ENCODE measurements at places on chromosomes 3 and 15. TPM values are rescaled to one million over a fixed set of nuclear protein-coding genes. Genes with fewer than 3 reads are reported as not detected.

PLSCR2 gene
- total RNA-seq, result not detected

GRCh38 chr15:74400915-74401757 lies 32.6 kb downstream of the SEMA7A start:
- no peak overlapping the region for H3K4me3 ChIP-seq
- no peak overlapping the region for H3K27ac ChIP-seq
- DNase-seq, result no peak
- H3K4me1 ChIP-seq, result peaks cover 5% of the 10 kb centered on the region
- no peaks in the 10 kb centered on the region for H3K27me3 ChIP-seq

GRCh38 chr3:196225763-196226364 lies 9.5 kb downstream of the SLC51A start:
- H3K36me3 ChIP-seq, result no peaks in the 10 kb centered on the region
- H3K4me1 ChIP-seq, result no peaks in the 10 kb centered on the region
- no peak overlapping the region for H3K4me3 ChIP-seq
- H3K27ac ChIP-seq, result no peak overlapping the region
- no peak for DNase-seq

- H3K36me3 ChIP-seq, result no peaks in the 10 kb centered on the region
- H3K4me1 ChIP-seq, result no peaks in the 10 kb centered on the region
- no peak overlapping the region for H3K4me3 ChIP-seq
- no peaks in the 10 kb centered on the region for H3K27me3 ChIP-seq
These were observed 481.4 kb upstream of the ALCAM start for GRCh38 chr3:104885214-104885814.

CLCN2 gene
- total RNA-seq, result 14.7 TPM

GOLGA6B gene
- not detected for total RNA-seq

GOLGA8H gene
- 1.00 TPM for total RNA-seq

GRCh38 chr3:95319921-95320494 lies 1257.1 kb downstream of the NSUN3 start:
- no peaks in the 10 kb centered on the region for H3K36me3 ChIP-seq
- DNase-seq, result no peak
- H3K27me3 ChIP-seq, result no peaks in the 10 kb centered on the region
- no peaks in the 10 kb centered on the region for H3K4me1 ChIP-seq
- no peak overlapping the region for H3K4me3 ChIP-seq

DNA sequence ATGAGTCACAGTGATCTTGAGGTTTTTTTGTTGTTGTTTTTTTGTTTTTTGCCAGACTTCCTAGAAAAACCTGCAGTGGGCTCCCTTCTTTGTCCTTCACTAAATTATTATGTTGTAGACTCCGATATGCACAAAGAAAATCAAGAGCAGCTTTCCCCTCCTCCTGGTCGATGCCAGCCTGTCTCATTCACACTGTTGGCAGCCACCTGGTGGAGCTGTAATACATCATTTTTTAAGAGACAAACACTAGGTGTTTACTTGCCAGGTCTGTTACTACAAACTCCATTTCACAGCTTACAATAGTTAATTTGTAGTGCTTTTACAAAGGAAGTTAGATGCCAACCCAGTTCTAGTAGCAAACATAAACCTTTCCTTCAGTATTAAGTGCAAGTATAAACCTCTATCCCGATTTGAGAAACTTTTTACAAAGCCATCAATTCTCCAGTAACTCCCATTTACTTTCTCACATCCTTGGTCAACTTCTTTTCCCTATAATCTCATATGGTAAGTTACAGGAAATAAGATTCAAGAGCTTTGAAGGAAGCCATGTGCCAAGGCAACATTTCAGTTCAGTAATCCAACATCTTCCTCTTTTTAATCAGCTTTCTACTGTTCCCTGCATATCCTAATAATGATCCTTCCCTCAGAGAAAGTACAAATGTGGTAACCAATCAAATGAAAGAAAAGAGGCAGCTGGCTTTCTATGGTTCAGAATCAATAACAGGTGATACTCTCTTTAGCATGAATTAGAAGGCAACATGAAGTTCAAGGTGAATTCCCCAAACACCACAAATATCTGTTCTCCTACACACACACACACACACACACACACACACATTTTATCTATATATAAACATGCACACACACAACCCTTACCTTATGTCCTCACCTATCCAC lies 14.0 kb downstream of the AAGAB start:
- no peak overlapping the region for H3K27ac ChIP-seq
- no peaks in the 10 kb centered on the region for H3K36me3 ChIP-seq
- DNase-seq, result no peak
- no peak overlapping the region for H3K4me3 ChIP-seq
- peaks cover 10% of the 10 kb centered on the region for H3K4me1 ChIP-seq

- H3K4me1 ChIP-seq, result no peaks in the 10 kb centered on the region
- no peaks in the 10 kb centered on the region for H3K27me3 ChIP-seq
- H3K36me3 ChIP-seq, result no peaks in the 10 kb centered on the region
- H3K27ac ChIP-seq, result no peak overlapping the region
- no peak for DNase-seq
These were observed 127.8 kb upstream of the P2RY1 start for GRCh38 chr3:152706991-152707713.

SLC2A2 gene
- total RNA-seq, result not detected

DNA sequence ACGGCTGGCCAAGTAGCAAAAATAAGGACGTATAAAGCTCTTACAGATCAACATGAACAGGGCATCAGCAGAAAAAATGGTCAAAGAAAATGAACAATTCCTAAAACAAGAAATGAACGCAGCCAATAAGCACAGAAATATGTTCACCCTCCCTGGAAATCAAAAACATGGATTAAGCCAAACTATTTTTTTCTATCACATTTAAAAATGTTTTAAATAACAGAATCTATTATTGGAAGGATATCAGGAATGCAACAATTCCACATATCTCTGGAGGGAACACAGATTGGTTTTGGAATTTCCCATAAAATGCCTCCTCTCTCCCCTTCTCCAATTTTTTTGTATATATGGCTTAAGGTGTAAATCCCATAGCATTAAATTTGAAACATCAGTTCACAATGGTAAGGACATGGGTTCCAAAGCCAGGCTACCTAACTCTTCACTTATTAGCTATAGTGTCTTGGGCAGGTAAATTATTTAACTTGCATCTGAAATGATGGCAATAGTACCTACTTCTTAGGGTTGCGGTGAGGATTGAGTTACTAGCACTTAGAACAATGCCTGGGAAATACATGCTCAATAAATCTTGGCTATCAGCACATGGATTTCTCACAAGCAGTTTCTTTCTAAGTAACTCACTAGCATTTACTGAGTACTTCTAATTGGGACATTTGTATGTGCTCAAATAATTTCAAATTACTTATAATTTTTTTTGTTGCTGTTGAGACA lies 10.1 kb downstream of the UACA start:
- no peak overlapping the region for H3K27ac ChIP-seq
- no peak for DNase-seq
- H3K27me3 ChIP-seq, result no peaks in the 10 kb centered on the region
- H3K4me3 ChIP-seq, result no peak overlapping the region

DNA sequence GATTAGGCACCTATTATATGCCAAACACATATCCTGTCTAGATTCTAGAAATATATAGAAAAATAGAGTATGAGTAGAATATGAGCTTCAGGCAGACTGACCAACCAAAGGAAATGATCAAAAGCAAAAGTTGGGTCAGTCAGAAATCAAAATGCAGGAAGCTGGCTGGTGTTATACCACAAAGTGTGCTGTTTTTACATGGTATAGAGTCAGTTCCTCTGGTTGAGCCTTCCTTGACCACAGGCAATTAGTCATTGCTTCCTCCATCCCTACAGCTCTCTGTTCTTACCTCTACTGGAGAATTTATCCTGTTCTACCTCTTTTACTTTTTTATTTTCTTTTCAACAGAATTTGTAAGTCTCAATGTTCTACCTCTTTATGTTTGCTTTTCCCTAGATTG lies 149.8 kb downstream of the TMCO5A start:
- H3K4me3 ChIP-seq, result no peak overlapping the region
- DNase-seq, result no peak
- peaks cover 4% of the 10 kb centered on the region for H3K4me1 ChIP-seq
- no peaks in the 10 kb centered on the region for H3K36me3 ChIP-seq
- H3K27me3 ChIP-seq, result no peaks in the 10 kb centered on the region
- no peak overlapping the region for H3K27ac ChIP-seq

HESX1 gene
- total RNA-seq, result 0.80 TPM

GRCh38 chr15:67396114-67396513 lies 124.8 kb upstream of the C15orf61 start:
- H3K27me3 ChIP-seq, result no peaks in the 10 kb centered on the region
- no peak for DNase-seq
- no peaks in the 10 kb centered on the region for H3K4me1 ChIP-seq

DNA sequence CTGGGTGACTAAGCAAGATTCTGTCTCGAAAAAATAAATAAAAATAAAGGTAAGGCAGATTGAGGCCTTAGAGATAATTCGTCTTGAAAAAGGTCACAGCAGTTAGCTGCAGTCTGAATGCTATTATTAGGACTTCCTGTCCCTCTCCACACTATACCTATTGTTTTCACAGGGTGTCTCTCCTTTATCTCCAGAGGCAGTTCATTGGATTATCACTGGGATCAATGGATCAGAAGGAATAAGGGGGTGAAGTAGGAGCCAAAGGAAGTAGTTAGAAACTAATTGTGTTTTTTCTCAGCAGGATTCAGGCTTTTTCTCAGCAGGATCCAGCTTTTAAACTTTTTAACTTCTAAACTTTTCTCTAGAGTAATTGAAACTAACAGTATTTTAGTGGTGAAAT lies 326.9 kb downstream of the IL5RA start:
- no peak for DNase-seq
- no peaks in the 10 kb centered on the region for H3K36me3 ChIP-seq
- H3K27ac ChIP-seq, result no peak overlapping the region
- no peak overlapping the region for H3K4me3 ChIP-seq
- no peaks in the 10 kb centered on the region for H3K4me1 ChIP-seq
- no peaks in the 10 kb centered on the region for H3K27me3 ChIP-seq

GRCh38 chr3:98209244-98209643 lies 42.7 kb downstream of the OR5H15 start:
- no peaks in the 10 kb centered on the region for H3K4me1 ChIP-seq
- no peak for DNase-seq
- no peaks in the 10 kb centered on the region for H3K27me3 ChIP-seq
- no peak overlapping the region for H3K27ac ChIP-seq
- H3K4me3 ChIP-seq, result no peak overlapping the region

DNA sequence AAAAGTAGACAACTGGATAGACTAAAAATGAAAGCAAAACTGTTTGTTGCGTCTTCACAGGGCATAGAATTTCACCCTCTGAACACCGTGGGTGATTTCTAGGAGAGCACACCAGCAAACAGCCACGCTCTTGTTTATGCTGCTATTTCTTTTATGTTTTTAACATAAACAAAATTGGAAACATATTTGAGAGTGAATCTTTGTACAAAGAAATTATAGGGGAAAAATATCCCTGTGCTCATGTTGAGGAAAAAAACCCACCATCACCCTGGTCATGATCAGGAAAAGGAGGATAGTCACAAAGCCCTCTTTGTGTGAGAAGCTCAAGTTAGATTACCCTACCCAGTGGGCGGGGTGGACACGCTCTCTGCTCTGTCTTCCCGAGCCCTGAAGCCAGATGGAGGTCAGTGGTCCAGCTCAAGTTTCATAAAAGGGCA lies 313.3 kb downstream of the SATB1 start:
- H3K36me3 ChIP-seq, result no peaks in the 10 kb centered on the region
- no peaks in the 10 kb centered on the region for H3K27me3 ChIP-seq
- H3K4me1 ChIP-seq, result no peaks in the 10 kb centered on the region
- no peak for DNase-seq
- H3K4me3 ChIP-seq, result no peak overlapping the region

- no peak overlapping the region for H3K27ac ChIP-seq
- peaks cover 3% of the 10 kb centered on the region for H3K4me1 ChIP-seq
- no peaks in the 10 kb centered on the region for H3K27me3 ChIP-seq
- no peak overlapping the region for H3K4me3 ChIP-seq
- H3K36me3 ChIP-seq, result no peaks in the 10 kb centered on the region
- no peak for DNase-seq
These were observed 78.2 kb downstream of the EFL1 start for GRCh38 chr15:82184355-82184754.

NTRK3 gene
- total RNA-seq, result 1.4 TPM

DNA sequence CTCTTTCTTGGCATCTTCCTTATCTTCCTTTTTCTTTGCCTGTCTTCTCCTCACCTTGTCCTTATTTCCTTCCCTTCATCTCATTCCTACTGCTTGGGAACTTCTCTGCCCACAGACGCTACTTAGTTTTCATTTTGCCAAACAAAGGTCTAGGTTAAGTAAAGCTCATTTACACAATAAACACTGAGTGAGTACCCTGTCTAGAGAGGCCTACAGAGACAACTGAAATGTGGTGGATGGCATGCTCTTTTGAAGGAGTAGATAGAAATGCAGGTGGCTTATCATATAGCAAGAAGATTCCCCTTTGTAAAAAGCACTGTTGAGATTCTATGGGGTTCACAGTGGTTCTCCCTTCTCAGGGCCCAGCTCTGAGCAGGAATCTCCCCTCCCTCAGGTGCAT lies 319.0 kb downstream of the CNTN3 start:
- no peak for DNase-seq
- no peak overlapping the region for H3K27ac ChIP-seq
- no peaks in the 10 kb centered on the region for H3K27me3 ChIP-seq
- H3K4me3 ChIP-seq, result no peak overlapping the region
- H3K4me1 ChIP-seq, result no peaks in the 10 kb centered on the region
- no peaks in the 10 kb centered on the region for H3K36me3 ChIP-seq
